ENCODE measurements at places on chromosomes 4 and X.

- no peak for DNase-seq
Observed at GRCh38 chrX:482192-482701, 95.5 kb upstream of the PPP2R3B start.

DNA sequence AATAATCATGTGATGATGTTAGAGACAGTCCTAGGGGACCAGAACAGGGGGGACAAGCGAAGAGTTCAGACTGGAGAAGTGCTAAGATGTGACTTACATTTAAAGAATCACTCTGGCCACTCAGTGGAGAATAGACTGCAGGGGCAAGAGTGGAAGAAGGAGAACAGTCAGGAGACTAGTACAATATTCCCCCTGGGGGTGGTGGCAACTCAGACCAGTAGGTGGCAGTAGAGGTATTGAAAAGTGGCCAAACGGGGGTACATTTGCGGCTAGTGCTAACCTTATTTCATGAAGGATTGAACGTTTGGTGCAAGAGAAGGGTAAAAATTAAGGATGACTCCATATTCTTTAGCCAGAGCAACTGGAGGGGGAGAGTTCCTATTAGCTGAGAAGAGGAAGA, 2.7 kb upstream of the BMX start:
- DNase-seq = peak; percentile 61

GRCh38 chr4:184960505-184960971, 57.8 kb upstream of the HELT start:
- no peak for DNase-seq

GRCh38 chr4:10173037-10173753, 56.6 kb upstream of the WDR1 start:
- no peak for DNase-seq

DNA sequence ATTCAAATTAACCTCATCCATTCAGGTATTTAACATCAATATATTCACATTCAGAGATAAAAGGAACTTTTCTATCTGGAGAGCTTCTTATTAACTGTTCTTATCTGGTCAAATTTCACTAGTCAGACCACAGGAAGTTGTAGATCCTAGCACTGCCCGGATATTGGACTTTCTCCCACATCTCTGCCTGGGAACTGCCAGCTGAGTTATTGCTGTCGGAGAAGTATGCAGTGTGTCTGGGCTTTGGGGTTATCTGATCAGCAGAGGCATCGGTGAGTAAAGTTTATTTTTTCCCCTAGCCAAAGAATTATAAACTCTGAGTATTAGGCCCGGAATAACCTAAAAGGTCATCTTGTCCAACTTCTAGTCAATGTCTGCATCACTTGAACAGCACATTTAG, 45.1 kb downstream of the OR13H1 start:
- no peak for DNase-seq

- DNase-seq = no peak
Observed at GRCh38 chr4:71634364-71634763, 149.5 kb downstream of the GC start.

DNA sequence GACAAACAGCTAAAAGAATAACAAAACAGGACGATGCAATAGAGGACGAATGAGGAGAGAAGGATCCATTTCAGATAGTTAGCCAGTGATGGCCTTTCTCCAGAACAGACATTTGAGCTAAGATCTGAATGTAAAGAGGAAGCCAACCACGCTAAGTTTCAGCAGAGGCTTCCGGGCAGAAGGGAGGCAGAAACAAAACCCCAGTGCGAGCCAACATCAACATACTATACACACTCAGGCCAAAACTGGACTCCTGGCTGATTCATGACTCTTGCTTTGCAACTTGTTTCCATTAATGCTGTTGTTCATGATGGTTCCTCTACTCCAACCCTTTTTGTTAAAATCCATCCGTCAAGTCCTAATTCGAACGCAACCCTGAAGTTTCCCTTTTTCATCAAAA, 730.3 kb downstream of the TRIML1 start:
- DNase-seq = no peak

- DNase-seq = no peak
Observed at GRCh38 chr4:175405961-175406360, 406.1 kb downstream of the GPM6A start.

DNA sequence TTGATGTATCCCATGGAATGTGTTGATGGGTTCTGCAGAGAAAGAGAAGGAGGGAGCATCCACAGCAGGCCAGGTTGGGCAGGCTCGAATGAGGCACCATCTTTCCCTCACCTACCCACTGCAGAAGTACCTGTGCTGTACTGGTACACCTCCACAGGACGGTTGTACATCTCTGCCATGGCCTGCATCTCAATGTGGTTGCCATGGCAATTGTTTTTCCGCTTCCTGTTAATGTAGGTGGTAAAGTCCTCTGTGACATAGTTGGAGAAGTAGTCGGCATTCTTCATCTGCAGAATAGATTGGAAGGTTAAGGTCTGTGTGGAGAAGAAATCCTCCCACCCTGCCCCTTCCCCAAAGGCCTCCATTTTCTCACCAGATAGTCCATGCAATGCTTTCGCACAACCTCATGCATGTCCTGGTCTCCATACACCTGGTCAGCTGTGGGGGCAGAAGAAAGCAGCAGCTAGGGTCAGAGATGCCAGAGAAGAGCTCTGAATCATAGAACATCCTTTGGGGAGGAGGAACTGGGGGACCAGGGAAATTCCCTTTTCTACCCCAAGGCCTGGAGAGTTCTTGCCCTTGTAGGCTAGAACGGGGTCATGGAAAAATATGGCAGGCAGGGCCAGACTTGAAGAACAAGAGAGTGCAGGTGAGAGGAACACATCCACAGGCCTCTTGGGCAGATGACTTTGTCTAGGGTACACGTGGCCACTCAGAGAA, 15.9 kb upstream of the PIM2 start:
- DNase-seq = no peak

- no peak for DNase-seq
Observed at GRCh38 chr4:184463158-184463557, 11.2 kb downstream of the IRF2 start.

DNA sequence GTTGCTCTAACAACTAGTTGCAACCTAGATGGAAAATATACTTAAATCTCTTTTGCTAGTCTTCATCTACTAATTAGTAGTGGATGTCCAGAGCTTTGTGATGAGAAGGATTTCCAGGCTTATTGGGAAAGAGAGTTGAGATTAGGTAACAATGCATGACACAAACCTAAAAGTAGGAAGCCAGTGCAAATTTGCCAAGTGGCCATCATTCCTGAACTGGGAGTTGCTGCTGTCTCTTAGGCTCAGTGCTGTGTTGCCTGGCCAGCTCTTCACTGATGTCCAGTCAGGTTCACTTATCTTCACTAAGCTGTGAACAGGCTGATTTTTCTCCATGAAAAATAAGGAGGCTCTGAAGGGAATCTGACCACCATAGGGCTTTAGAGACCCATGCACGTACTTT, 105.6 kb upstream of the AMOT start:
- DNase-seq = no peak

GRCh38 chr4:183129675-183130074, 30.6 kb downstream of the WWC2 start:
- no peak for DNase-seq

DNA sequence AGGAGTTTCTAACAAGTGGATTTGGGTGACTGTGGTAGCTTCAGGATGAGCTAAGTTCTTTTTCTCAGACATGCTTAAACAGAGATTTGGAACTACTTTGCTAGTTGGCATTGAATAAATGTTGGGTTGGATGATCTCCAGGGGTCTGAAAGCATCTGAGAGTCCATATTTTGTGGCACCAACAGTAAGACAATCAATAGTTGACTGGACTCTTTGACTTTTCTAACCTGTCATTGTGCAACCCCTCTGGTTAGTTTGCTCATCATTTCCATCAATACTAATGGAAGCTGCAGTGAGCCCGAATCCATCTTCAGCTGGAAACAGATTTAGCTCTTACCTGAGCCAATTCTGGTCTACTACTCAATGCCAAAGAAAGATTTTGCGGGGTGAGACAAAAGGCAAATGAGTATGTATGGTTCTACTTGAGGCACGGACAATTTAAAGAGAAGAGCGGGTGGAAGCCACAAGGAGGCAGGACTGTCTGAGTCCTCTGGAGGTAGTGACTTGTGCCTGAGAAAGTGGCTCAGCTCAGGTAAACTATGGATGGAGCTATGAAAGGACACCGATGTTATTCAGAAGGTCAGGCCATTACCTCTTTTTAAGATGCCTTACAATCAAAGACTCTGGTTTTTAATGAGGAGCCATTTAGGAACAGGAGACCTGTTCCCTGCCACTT, 118.7 kb downstream of the MID1IP1 start:
- no peak for DNase-seq

DNA sequence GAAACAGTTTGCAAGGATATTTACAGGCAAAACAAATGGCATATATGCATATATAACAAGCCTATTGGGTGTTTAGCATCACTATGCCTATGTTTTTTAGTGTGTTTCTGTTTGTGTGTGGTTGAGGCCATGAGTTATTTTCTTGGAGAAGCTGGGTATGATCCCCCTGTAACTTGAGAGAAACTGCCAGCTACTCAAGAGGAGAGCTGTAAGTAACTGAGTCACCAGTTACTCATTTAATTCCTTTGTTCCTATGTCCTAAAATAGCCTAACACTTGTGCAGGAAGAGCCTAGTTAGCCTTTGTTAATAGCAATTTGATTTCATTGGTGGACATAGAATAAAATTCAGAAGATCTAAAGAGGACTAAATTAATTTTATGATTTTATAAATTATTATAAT, 79.1 kb downstream of the PWWP3B start:
- DNase-seq = no peak

GRCh38 chr4:170875868-170876267, 786.1 kb upstream of the AADAT start:
- DNase-seq = no peak

DNA sequence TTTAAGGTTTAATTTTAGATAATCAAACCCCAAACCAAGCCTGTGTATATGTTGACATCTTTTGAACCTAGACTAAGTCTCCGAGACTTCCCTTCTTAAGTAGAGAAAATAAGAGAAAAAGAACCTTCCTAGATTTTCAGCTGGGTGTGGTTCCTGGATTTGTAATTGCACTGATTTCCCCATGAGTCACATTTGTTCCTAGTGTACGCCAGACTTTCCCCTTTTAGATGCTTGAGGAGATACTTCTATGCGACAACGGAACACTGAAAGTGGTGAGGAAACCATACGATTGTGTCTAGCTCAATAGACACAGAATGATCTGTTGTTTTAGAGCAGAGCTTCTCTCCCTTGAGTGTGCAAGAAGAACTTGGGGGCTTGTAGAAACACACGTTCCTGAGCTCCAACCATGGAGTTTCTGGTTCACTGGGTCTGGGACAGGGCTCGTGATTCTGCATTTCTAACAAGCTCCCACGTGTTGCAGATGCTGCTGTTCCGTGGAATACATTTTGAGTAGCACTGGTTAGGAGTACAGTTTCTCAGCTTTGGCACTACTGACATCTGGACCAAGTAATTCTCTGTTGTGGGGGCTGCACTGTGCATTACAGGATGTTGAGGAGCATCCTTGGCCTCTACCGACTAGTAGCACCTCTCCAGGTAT, 87.1 kb downstream of the AMELX start:
- DNase-seq = no peak

DNA sequence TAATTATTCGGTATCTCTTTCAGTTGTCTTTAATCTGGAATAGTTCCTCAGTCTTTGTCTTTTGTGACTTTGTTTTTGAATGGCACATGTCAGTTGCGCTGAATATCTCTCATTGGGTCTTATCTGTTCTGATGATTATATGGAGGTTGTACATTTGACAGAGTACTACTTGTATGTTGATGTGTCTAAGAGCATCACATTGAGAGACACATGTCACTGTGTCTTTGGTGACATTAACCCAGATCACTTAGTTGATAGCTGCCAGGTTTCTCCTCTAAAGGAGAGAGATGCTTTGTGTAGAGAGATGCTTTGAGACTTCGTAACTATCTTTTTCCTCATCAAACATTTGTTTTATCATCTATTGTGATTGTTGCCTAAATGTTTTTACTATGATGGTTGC, 92.1 kb downstream of the USP9X start:
- DNase-seq = no peak

- peak; percentile 32 for DNase-seq
Observed at GRCh38 chrX:111869639-111870034, 6.3 kb upstream of the TRPC5OS start.

GRCh38 chr4:176323511-176324160, 3.9 kb downstream of the SPCS3 start:
- DNase-seq = no peak

- DNase-seq = no peak
Observed at GRCh38 chr4:52588097-52588496, 71.0 kb downstream of the USP46 start.

GRCh38 chrX:119062750-119063374, 9.9 kb upstream of the CT47C1 start:
- DNase-seq = no peak
